ENCODE measurements at places on chromosomes 7 and 10.

DNA sequence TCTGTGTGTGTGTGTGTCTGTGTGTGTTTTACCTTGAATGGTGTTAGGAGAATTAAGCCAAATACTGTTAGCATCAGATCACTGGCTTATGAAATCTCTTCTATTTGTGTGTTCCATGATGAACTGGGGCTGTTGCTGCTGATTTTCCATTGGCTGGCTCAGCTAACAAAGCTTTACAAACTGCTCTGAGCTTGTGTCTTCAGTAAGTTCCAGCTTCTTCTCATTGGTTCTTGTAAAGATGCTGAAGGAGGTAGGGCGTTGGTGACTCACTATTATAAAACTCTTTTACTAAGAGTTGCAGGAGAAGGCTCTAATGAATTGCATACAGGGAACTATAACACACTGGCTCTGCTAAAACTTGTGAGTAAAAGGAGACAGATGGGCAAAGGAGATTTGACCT is 136.4 kb upstream of the PRKCQ start:
- no peak for DNase-seq

GRCh38 chr7:152922318-152923081 is 162.9 kb downstream of the ACTR3B start:
- DNase-seq: no peak

DNA sequence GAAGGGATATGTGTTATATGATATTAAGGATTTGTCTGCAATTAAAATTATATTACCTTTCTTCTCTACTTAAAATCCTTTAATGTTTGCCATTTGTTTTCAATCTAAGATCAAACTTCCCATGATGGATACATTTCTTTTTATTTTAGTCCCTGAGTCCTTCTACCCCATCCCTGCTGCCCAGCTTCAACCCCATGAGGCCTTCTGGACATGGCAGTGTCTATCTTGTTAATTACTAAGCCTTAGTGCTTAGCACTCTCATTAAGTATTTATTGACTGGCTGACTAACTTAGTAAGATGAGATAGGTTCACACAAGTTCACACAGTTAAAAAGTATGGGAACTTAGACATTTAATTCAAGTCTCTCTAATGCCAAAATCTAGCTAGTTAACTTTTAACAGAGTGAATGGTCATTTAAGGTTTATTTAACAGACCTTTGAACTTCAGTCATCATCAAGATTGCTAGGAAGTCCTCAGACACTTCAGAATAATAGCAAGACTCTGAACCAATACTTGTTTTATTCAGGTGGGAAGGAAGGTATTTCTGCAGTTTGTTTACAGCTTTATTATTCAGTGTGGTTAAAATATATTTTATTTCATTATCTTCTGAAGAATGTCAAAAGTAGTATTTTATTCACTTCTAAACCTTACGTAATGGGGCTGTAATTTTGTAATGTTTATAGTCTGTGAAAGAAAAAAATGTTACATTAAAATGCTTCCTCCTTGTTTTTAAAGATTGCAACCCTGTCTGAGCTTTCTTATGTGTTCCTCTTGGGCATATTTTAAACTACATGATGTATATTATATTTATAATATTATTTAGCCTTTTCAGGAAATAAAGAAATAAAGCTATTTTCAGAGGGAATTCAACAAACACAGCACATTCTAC is 848.9 kb downstream of the REEP3 start:
- DNase-seq: no peak

DNA sequence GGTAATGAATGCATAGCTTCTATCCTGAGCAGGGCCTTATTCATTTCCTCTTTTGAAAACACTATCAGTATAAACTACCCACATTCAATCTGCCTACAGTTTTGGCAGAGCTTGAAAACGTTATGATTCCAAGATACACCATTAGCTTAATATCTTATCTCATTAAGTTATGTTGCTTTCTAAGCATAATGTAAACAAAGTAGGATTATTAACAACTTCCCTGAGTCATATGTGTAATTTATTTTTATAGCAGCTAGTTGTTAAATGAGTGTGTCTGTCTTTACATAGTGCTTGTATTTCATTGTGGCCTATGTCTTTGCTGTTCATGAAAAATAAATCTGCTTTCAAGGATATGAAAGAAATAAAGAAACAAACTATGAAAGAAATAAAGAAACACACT is 106.2 kb upstream of the DLX6 start:
- no peak for DNase-seq

DNA sequence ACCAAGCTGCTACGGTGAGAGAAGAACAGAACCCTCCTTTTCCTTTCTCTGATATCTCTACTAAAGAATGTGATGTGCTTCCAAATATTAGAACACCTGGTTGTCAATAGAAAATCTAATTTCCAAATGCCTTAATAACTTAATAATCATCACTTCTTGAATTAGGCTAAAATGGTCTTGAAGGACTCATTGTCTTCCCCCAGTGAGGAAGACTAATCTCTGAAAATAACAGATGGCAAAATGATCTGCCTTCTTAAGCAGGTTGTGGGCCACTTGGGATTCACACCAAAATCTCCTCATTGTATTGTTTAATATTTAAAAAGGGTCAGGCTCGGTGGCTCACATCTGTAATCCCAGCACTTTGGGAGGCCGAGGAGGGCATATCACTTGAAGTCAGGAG is 805.9 kb upstream of the AUTS2 start:
- no peak for DNase-seq

- DNase-seq: no peak
These were observed 13.9 kb downstream of the STX1A start for GRCh38 chr7:73705551-73705920.

DNA sequence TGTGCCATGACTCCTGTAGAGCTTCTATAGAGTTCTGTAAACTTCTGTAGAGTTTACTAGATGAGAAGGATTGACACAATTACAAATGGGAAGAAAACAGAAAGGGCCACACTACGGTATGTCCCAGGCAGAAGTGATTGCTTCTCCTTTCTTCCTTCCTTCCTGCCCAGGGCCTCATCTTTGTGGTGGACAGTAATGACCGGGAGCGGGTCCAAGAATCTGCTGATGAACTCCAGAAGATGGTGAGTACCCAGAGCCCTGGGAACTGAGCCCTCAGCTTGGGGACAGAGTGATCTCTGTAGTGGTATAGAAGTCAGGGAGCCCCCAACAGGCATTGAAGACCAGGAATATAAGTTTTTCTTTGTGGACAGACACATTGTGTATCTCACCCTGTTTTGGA is 1.7 kb downstream of the ARF5 start:
- DNase-seq: no peak

DNA sequence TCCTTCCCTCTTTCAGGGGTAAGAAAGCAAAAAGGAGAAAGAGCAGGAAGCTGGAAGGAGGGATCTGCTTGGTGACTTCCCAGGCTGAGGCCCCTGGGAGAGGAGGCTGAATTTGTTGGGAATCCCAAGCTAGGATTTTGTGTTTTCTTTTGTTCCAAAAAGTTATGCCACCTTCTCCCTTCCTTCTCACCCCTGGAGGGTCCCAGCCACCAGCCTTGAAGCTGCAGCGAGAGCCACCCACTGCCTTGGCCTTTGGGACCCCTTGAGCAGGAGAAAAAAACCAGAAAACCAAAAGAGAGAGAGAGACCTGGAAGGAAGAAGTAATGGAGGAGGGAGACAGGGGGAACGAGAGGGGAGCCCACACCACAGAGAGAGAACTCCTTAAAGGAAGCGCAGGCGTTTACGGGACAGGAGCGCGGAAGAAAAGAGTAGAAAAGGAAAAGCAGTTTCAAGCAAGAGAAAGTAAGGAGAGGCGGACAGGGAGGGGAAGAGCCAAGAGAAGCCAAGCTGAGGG is 7.2 kb downstream of the VAX1 start:
- DNase-seq: no peak

DNA sequence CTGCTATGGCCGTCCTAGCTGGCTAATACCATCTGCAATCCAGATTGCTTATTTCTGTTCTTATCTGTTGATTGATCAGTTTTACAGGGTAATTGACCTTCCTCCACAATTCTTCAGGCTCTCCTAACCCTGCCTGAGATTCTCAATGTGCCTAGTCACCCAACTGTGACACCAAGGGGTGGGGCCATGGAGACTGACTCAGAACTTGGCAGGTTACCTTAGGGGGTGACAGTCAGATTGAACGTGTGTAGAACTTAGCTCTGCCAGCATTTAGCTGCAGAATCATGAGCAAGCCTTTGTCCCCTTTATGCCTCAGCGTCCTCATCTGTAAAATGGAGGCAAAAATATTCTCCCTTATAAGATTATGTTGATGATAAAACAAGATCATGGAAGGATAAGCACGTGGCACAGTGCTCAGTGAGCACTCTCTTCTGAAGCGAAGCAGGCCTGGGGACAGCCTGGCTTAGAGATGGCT is 19.1 kb upstream of the LEP start:
- no peak for DNase-seq

GRCh38 chr7:97835296-97836138 is 36.7 kb downstream of the ASNS start:
- peak; percentile 53 for DNase-seq

DNA sequence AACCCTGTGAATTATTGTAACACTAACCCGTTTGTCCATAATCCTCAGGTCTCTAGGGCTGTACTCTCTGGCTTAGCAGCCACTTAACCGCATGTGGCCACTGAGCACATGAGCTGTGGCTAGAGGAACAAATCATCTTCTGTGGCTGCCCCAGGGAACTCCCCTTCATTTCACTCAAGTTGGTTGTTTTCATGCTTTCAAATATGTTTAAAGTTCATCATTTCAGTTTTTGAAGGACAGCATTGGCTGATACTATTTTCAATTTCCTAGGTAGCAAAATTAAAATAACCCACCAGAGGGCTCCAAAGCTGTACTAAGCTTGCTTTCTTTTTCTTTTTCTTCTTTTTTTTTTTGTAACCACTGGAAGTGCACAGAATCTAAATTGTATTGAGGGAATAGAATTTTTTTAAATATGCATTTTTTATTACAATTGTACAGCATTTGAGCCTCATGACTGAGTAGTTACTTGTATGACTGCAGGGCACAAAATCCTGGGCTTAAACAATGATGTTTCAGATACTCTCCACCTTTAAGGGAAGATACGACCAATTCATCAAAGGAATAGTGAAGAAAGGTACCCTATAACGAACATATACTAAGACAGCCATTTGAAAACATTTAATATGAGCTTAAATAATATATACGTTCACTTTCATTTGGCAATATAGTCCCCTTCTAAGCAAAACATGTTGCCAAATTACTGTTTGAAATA is 38.6 kb downstream of the MRC1 start:
- DNase-seq: no peak

- DNase-seq: no peak
These were observed 41.9 kb upstream of the IL15RA start for GRCh38 chr10:6019010-6019782.

GRCh38 chr7:50869108-50869725 is 86.5 kb upstream of the GRB10 start:
- peak; percentile 49 for DNase-seq

- no peak for DNase-seq
These were observed 96.8 kb downstream of the GLRX3 start for GRCh38 chr10:130233035-130233360.

DNA sequence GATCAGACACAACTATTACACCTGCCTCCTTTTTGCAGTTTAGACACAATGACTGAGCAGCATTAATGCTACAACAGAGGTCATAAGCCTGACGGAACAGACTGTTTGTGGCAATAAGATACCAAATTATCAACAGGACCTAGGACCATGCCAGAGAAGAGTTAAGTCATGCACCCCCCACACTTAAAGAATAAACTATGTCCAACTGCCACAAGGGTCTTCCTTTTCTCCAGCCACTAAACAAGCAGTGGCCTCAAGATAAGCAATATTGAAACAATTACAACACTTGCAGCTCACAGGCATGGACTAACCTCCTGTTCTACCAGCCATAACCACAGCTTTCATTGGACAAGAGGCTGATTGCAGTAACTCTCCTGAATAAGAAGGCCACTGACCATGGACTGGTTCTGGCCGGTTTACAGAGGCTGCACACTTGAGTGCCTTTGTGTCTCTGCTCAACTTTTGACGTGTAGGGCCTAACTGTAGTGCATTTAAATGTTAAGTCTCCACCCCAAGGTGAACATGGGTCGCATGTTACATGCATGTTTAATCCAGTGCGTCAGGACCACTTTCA is 104.4 kb downstream of the STRA8 start:
- DNase-seq: no peak

DNA sequence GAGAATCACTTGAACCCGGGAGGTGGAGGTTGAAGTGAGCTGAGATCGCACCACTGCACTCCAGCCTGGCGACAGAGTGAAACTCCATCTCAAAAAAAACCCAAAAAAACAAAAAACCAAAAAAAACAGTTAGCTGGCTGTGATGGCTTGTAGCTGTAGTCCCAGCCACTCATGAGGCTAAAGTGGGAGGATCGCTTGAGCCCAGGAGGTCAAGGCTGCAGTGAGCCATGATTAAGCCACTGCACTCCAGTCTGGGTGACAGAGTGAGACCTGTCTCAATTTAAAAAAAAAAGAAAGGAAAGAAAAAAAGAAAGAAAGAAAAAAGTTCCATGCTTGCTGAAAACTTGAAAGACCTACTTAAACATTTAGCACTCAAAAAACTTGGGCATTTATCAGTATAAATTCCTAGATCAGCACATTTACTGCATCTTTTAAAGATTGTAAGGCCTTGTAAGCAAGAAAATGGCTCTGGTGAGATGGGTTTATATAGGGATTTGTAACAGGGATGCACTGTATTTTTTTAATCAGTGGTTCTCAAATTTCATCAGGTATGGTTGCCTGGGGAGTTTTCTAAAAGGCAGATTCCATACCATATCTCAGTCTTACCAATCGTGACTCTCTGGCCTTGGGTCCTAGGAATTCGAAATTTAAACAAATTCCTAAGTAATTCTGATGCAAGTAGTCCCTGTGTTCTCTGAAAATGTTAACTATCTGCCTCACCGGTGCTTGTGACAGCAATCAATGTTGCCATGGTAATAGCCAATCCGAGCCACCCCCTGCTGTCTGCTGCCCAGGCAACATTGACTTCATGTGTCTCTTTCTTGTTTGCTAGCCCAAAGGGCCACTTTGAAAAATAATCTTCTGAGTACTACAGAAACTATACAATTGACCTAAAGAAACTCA is 11.5 kb upstream of the NT5C2 start:
- no peak for DNase-seq

DNA sequence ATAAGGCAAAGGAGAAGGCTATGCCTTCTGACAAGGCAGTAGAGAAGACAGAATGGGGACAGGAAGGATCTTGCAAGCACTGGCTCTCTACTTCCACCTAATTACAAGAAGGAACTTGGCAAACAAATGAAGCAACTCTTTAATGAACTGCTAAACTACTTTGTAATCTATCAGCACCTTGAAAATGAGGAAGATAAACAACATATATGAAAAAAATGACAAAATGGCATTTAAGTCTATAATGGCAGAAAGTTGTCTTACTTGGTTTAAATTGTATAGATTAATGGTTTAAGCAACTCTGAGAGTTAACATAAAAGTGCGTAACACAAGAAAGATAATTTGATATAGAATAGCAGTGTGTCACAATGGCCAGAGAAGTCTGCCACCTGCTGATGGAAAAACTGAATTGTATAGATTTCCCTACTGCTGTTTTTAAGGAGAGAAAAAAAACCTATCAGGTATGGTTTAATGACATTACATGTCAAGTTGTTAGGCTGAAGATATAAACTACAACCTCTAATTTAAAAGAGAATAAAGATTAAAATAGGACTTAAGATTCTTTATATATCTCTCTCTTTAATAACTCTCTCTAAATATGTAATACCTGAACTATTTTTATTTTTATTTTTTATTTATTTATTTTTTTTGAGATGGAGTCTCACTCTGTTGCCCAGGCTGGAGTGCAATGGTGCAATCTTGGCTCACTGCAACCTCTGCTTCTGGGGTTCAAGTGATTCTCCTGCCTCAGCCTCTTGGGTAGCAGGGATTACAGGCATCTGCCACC is 11.8 kb downstream of the NT5C3A start:
- no peak for DNase-seq

GRCh38 chr7:154569916-154570315 is 433.0 kb downstream of the PAXIP1 start:
- no peak for DNase-seq

GRCh38 chr10:88730864-88731263 is 24.8 kb downstream of the LIPK start:
- DNase-seq: no peak

Measured in heart left ventricle (tissue), 16 donors.